ENCODE measurements at places on chromosomes 12 and 14.

DNA sequence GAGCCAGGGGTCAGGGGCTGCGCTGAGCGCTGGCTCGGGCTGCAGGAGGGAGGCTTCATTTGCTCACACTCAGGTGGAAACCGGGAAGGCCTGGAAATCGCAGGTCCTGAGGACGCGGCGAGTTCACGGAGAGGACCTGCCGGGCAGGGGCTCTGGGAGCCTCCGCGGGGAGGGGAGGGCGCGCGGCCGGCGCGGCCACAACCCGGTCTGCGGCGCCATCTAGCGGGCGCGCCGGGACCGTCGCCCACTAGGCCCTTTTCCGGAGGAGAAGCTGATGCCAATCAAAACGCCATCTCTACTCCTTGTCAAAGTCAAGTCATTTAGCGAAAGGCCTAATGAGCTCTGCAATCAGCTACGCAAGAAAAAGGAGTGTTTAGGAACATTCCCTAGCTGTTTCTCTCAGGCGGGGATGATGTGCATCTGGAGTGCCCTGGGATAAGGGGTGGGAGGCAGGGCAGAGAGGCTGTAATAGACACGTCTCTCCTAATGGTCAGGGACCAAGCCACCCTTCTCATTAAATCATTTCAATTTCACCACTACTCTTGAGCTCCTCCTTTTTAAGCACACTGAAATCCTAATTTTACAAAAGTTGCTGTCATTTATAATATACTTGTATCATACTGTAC, 885.8 kb upstream of the TMEM132C start:
- no peak for DNase-seq

GRCh38 chr12:57993030-57993429, 51.7 kb downstream of the ATP23 start:
- no peak for DNase-seq

DNA sequence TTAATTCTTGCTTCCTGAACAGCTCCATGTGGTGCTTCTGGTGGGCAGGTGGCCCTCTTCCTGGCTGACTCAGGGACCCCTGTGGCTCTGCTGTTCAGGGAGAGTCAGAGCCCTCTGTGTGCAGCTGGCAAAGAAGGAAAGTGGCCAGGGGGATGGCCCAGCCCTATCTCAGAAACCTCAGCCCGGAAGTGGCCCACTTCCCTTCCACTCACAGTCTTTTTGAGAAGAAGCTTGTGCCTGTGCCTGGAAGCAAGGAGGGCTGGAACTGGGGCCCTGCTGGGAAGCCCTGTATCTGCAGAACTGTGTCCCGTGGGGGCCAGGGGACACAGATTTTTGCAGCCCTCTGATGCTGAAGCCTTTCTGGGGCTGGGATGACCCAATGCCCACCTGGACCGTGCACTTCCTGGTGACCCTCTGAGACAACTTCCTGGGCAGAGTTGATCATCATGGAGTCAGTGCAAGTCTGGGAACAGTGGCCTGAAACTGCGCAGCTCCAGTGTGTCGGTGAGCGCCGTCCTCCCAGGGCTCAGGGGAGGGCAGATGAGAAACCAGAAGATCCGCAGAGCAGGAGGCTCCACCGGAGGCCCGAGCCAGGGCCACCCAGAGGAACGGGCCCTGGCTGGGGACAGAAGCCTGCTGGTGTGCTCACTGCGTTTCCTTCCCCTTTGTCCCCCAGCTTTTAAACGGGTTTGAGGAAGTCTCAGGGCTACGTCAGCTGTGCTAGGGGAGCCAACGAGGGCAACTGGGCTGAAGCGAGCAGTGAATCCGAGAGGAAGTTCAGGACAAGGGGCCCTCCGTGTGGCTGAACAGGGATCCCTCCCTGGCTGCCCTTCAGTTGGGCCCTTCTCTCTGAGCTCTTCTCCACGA, 217.4 kb upstream of the RTL1 start:
- DNase-seq: peak; percentile 25

DNA sequence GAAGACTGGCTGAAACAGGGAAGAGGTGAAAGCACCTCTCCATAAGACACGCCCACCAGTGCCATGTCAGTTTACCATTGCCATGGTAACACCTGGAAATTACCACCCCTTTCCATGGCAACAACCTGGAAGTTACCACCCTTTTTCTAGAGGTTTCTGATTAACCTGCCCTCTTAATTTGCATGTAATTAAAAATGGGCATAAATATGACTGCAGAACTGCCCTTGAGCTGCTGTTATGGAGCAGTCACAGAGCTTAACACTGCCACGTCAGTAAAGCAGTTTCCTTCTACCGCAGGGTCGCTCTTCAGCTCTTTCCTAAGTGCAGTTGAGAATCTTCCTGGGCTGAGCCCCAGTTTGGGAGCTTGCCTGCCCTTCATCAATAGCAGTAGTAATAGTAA, 55.2 kb downstream of the RASSF3 start:
- DNase-seq: no peak

GRCh38 chr12:103785243-103786031, 55.6 kb downstream of the NT5DC3 start:
- no peak for DNase-seq

GRCh38 chr12:88339254-88339949, 197.3 kb downstream of the TMTC3 start:
- no peak for DNase-seq

DNA sequence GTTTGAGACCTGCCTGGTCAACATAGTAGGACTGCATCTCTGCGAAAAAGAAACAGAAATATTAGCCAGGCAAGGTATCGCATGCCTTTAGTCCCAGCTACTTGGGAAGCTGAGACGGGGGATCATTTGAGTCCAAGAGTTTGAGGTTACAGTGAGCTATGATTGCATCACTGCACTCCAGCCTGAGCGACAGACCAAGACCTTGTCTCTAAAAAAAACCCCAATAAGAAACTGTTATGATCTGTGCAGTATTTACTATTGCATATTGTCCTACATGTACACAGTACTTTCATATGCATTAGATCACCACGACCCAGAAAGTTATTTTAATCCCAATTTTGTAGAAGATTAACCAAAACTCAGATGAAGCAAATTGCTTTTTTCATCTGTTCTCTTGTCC, 187.5 kb downstream of the PCNX1 start:
- no peak for DNase-seq

DNA sequence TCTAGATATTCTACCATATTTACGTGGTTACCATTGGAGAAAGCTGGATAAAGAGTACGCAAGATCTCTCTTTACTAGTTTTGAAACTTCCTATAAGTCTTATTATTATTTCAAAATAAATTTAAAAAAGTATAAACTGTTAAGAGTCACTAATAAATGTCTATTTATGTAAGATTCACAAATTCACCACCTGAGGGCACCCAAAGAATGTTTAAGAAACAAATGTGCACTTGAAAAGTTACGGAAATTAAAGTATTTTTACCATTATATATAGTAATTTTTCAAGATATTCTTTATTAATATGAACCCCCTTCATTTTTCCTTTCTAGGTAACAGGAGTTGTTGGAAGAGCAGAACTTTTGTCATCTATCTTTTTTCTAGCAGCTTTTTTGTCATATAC, 11.9 kb downstream of the TMTC3 start:
- DNase-seq: no peak

GRCh38 chr12:30820406-30820946, 65.7 kb upstream of the CAPRIN2 start:
- no peak for DNase-seq

GRCh38 chr12:64181430-64182291, 40.4 kb downstream of the KICS2 start:
- peak; percentile 66 for DNase-seq

- peak; percentile 47 for DNase-seq
Observed at GRCh38 chr14:76267322-76268046, 108.5 kb upstream of the ESRRB start.

DNA sequence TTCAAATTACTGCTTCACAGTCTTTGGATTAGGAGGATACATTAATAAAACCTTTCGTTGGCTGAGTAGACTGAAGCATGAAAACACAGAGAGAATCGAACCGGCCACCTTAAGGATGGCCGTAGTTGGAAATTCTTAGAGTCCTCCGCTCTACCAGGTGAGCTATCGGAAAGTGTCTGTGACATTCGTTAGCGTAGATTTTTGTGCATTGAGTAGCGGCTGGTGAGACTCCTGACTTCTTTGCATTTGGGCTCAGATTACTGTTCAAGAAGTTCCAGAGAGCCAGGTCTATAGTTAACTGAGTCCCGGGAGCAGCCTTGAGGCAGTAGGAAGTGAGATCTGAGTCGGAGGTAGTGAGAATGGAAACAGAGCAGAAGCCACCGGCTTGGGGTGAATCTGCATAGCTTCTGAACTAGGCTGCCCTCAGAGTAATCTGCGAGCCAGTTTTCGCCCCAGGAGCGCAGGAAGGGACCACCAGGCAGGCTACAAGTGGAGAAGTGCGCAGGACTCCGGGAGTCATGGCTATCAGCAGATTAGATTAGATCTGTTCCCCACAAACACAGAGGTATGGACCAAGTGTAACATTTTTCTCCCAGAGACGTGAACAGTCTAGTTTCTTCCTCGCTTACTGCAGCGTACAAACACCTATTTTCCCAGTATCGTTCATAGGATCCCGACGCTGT, 11.0 kb downstream of the OR6S1 start:
- DNase-seq: no peak

DNA sequence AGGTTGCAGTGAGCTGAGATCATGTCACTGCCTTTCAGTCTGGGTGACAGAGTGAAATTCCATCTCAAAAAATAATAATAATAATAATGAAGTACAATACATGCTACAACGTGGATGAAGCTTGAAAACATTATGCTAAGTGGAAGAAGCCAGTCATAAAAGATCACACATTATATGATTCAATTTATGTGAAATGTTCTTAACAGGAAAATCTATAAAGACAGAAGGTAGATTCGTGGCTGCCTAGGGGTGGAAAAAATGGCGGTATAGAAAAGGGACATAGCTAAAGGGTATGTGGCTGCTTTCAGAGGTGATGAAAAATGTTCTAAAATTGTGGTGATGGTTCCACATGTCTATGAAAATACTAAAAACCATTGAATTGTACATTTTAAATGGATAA, 41.0 kb upstream of the AMIGO2 start:
- no peak for DNase-seq

Data from tibial nerve (tissue), 4 donors.